Hepatocyte (in vitro differentiated cells): ENCODE measurements at places on chromosomes 1 and 21. TPM values are rescaled to one million over a fixed set of nuclear protein-coding genes. Genes with fewer than 3 reads are reported as not detected.

- H3K27ac ChIP-seq, result peak overlapping the region; percentile 93
- H3K4me3 ChIP-seq, result no peak overlapping the region
- no peaks in the 10 kb centered on the region for H3K36me3 ChIP-seq
- H3K4me1 ChIP-seq, result peaks cover 61% of the 10 kb centered on the region
- no peaks in the 10 kb centered on the region for H3K27me3 ChIP-seq
- DNase-seq, result peak; percentile 80
These were observed 146.0 kb upstream of the JUN start for GRCh38 chr1:58929671-58930325.

DNA sequence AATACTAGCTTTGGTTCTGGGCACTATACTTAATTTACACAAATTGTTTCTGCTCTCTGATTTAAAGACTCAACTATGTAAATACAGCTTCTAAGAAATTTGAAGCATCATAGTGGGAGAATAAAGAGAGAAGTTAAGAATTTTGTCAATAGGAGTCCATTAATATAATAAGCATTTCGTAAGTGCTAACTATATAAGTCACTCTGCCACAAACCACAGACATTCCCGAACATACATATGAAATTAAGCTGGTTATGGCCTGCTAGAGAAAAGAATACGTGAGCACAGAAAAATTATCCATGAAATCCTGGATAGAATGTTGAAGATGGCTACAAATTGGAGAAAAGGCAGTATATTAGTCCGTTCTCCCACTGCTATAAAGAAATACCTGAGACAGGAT, 526.2 kb downstream of the MRPL39 start:
- H3K27ac ChIP-seq, result no peak overlapping the region
- no peak for DNase-seq
- H3K4me3 ChIP-seq, result no peak overlapping the region
- H3K4me1 ChIP-seq, result no peaks in the 10 kb centered on the region
- H3K27me3 ChIP-seq, result no peaks in the 10 kb centered on the region

- no peaks in the 10 kb centered on the region for H3K36me3 ChIP-seq
- H3K27me3 ChIP-seq, result no peaks in the 10 kb centered on the region
- DNase-seq, result no peak
- H3K27ac ChIP-seq, result no peak overlapping the region
These were observed 63.7 kb downstream of the WLS start for GRCh38 chr1:68168545-68169171.

CELA2B gene
- total RNA-seq, result 0.73 TPM in 1 of 2 replicates, not detected in the other

IL20 gene
- not detected in 2 replicates for total RNA-seq
